Camera-type eye (tissue), 1 donor: ENCODE measurements at places on chromosomes 2 and 18. TPM values are rescaled to one million over a fixed set of nuclear protein-coding genes. Genes with fewer than 3 reads are reported as not detected.

Gene ACP1
- total RNA-seq = 143 TPM

Gene COLEC12
- total RNA-seq = 67.2 TPM

Gene EFEMP1
- 228 TPM for total RNA-seq

Gene CRYGD
- 823 TPM for total RNA-seq

Gene ADI1
- 25.5 TPM for total RNA-seq

Gene SRD5A2
- 6.9 TPM for total RNA-seq

Gene MYO7B
- total RNA-seq = 0.60 TPM

Gene ZSWIM2
- total RNA-seq = not detected

Gene TEX44
- not detected for total RNA-seq

Gene SERPINB3
- total RNA-seq = not detected

Gene ZNF2
- 11.3 TPM for total RNA-seq

Gene PID1
- 31.1 TPM for total RNA-seq

Gene GPR55
- total RNA-seq = not detected

Gene RGPD4
- 2.2 TPM for total RNA-seq

Gene CRYGC
- total RNA-seq = 1,741 TPM

Gene KCNG2
- total RNA-seq = 1.9 TPM

Gene ABHD1
- 0.49 TPM for total RNA-seq

Gene TM4SF20
- not detected for total RNA-seq

Gene ZNF519
- 24.3 TPM for total RNA-seq

Gene CNDP2
- total RNA-seq = 80.2 TPM

Gene SH3YL1
- 111 TPM for total RNA-seq

Gene HOXD11
- not detected for total RNA-seq

Gene PCARE
- 57.0 TPM for total RNA-seq

Gene REEP1
- total RNA-seq = 34.9 TPM

Gene DSG1
- total RNA-seq = 8.5 TPM

Gene TIGD1
- 9.6 TPM for total RNA-seq

Gene ANKRD53
- 9.1 TPM for total RNA-seq

Gene SKOR2
- 1.2 TPM for total RNA-seq

Gene NEURL3
- total RNA-seq = 0.27 TPM

Gene CXCR4
- total RNA-seq = 95.7 TPM

Gene CRYBA2
- 1,526 TPM for total RNA-seq

Gene MRPS5
- 56.2 TPM for total RNA-seq

Gene AGFG1
- total RNA-seq = 73.6 TPM

Gene LYG1
- total RNA-seq = 1.5 TPM

Gene VWA3B
- total RNA-seq = not detected

Gene BOLA3
- total RNA-seq = 25.6 TPM

Gene M1AP
- total RNA-seq = 0.44 TPM

Gene C1QL2
- 4.1 TPM for total RNA-seq

Gene RALBP1
- total RNA-seq = 64.7 TPM

Gene LINC00305
- total RNA-seq = not detected
